ENCODE measurements at places on chromosomes 4 and X.

DNA sequence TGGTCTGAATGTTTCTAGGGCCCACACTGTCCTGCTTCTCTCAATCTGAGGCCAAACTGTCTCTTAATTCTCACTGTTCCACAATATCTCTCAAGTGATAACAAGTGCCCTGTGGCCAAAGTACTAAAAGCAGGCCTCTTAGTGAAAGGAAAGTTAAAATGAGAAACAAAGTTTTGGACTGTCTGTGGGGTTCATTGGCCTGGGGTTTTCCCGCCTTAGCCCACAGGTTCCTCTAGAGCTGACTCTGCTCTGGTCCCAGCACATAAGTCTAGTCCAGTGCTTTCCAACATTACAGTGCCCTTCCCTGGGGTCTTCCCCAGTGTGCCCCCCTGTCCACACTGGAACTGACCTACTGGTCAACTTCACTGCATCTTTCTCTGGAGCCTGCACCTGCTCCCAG, 6.3 kb downstream of the MAGEB1 start:
- DNase-seq: no peak

DNA sequence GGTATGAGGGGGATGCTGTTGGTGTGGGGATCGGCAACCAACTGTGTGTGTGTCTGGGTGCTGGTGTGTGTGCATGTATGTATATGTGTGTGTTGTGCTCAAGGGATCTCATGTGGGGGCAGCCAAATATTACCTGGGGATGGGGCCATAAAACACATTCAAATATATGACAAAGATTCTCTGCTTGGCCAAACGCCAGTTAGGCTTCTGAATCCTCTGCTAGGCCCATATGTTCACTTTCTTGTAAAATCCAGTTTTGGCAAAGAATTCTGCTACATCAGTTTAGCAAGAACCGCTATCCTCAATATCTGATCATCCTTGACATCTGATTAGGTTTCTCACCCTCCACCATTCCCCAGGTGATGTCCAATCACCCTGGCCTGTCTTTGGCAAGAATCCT, 106.6 kb downstream of the RASL11B start:
- no peak for DNase-seq

- no peak for DNase-seq
Observed at GRCh38 chr4:85715991-85716737, 241.2 kb downstream of the ARHGAP24 start.

GRCh38 chr4:130511776-130512175, 1415.8 kb downstream of the C4orf33 start:
- no peak for DNase-seq

DNA sequence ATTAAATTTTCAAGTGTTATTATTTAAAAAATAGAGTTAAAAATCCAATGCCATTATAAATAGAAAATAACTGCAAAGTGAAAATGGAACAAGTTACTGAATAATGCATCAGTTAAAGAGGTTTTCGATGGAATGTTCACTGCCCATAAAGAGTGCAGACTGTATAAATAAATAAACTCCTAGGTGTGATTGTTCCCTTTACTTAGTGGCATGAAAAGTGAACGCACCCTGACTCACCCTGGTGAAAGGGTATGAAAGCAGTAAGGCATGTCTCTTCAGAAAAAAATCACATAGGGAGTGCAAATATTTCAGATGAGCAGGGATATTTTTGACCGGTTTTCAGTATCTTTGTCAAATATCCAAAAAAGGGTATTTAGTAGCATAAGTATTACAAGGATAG, 387.8 kb downstream of the DCAF12L2 start:
- no peak for DNase-seq

GRCh38 chrX:83101961-83102360, 406.1 kb upstream of the POU3F4 start:
- no peak for DNase-seq

DNA sequence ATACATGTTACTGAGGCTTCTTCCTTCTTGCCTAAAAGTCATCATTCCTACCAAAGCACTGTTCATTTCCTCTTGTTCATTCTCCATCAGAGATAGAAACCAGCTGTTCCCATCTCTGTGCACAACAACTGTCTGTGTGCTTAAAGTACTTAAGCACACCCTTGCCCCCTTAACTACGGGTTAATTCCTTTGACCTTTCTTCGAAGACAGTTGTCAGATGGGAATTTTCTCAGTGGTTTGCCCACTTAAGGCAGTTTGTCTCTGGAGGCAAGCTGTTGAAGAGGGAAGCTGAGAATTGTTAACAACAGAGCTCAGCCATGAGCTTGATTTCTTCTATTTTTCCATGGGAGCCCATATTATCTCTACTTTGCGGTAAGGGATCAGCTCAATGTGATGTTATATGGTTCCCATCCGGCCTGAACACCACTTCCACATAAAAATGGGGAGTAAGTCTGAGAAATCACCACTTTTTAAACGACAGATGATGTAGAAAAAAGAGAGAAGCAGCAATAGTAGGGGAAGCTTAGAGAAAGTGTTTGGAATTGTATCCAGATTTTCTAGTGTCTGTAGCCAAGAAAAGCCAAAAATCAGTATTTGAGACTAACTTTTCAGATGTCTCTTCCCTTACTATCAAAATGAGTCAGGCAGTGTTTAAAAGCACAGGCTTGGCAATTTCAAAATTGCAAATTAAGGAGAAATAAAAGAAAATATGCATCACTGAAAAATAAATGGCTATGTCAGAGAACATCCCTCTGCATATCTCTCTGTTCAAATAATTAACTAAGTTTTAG, 194.4 kb downstream of the SLIT2 start:
- no peak for DNase-seq

DNA sequence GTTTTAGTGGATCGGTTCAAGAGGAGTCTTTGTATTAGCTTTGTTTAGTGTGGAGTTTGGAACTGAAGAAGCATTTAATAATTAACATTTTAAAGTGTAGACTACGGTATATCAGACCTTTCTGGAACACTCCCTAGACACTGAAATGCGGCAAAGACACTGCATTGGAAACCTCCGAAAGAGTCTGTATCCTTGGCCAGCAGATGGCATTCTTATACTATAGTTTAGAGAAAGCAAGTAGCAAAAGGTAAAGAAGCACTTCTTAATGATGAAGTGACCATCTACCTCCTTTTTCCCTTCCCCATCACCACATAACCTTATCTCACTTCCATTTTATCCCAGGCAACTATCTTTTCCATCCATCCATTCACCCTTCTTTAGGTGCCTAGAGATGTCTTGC, 7.6 kb downstream of the FABP2 start:
- DNase-seq: peak; percentile 57

DNA sequence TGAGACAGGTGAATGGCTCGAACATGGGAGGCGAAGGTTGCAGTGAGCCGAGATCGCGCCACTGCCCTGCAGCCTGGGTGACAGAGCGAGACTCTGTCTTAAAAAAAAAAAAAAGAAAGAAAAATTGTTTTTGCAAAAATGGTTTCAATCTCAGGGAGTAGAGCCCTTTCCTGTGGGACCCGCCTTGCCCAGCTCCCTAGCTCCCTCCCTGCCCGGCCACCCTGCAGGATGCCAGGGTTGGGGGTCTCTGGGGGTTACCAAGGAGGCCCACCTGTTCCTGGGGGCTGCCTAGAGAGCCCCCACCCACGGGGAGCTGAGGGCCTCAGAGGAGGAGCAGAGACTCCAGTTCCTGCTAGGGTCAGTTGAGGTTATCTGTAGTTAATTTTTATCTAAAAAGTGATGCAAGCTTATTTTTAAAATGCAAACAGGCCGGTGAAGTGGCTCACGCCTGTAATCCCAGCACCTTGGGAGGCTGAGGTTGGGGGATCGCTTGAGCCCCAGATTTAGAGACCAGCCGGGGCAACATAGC, 18.7 kb upstream of the PLCXD1 start:
- no peak for DNase-seq
